ENCODE measurements at places on chromosomes 13 and 19.

- no peak for DNase-seq
Observed at GRCh38 chr19:11699931-11700794, 38.6 kb downstream of the ZNF823 start.

DNA sequence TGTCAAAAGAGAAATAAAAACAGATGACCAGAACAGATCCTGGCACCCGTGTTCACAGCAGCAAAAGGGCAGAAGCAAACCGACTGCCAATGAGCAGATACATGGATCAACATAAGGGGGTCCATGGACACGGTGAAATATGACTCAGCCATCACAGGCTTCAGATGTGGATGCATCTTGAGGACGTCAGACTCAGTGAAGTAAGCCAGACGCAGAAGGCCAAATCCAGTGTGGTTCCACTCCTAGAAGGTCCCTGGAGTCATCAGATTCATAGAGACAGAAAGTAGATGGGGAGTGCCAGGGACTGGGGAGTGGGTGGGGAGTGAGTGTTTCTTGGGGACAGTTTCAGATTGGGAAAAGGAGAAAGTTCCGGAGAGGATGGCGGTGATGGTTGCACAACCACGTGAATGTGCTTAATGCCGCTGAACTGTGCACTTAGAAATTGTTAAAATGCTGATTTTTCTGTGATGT is 28.8 kb upstream of the SEMA6B start:
- DNase-seq: no peak

DNA sequence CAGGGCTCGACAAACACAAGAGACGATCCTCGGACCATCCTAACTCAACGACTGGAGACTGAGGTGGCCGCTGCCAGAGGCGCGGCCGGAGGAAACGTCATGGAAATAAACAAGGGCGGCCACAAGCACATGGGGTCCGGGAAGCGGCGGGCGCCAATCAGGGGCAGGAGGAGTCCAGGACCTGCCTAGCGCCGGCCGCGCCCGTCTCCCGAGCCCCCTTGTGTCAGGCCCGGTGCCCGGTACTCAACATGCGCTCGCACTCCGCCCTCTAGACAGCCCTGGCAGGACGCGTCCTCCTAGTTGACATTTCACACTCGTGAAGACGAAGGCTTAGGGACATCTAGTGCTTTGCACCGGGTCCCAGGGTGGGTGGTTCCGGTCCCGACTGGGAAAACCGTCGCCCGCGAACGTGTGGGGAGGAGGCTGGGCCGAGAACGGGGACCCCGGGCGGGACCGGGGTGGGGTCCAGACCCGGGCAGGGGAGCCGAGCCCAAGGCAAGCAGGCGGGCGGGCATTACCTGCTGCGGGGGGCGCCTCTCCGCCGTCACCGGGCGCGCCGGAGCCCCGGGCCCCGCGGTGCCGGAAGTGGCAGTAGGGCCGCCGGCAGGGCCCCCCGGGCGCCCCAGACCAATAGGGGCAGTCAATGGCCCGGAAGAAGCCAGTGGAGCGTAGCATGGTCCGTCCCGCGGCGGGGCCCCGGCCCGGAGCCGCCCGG is 442 bp downstream of the REXO1 start:
- no peak for DNase-seq

DNA sequence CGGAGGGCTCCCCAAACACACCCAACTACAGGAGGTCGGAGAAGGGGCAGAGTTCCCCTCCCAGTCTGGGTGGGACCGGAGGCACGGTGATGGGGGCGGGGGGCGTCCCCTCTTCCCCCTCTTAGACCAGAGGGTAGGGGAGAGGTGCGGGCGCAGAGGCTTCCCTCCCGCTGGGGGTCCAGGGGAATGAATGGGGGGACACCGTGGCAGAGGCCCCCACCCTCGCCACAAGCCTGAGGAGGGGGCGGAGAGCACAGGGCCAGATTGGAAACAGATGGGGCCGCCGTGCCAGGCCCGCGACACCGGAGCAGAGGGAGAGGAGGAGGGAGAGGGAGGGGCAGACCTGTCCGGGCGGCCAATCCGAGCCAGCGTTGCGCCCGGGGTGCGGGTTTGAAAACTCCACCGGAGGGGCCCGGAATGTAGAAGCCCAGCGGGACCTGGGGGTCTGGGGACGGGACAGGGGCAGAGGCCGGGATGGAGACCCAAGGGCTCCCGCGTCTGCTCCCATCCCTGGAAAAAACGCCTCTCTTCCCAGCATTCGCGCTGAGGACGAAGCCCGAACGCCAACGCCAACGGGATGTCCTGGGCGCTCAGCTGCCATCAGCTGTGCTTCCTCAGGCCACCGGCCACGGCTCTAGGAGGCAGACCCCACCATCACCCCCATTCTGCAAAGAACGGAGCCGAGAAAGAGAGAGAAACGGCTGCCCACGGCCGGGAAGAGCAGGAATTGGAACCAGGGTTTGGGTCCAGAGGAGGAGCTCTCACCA is 46.8 kb downstream of the PTPRS start:
- DNase-seq: peak; percentile 84

DNA sequence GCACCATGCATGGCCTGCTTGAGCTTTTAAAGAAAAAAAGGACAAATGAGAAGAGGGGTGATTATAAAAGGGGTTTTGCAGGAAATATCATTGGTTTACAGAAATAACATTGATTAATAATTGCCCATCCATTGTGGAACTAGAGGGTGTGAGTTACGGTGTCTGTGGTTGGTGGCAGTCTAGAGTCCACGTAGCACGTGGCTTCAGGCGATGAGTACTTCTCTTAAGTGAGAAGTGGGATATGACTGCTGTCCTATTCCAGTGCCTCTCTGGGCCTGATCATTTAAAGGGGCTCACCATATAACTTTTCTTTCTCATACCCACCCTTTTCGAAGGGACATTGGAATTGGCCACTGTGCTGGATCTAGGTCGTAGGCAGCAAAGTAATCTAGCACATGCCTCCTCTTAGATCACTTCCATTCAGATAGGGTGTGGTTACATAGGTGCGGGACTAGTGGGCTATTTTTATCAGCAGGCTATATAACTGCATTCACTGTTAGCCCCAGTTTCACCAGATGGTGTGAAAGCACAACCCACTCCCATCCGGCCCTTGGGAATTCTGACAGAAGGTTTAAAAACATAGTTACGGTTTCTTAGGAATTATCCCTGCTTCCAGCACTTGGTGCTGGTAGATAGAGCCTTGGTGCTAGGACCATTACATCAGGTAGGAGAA is 19.9 kb downstream of the PPP5C start:
- no peak for DNase-seq

- no peak for DNase-seq
Observed at GRCh38 chr13:30763786-30764413, 28.6 kb downstream of the ALOX5AP start.

GRCh38 chr19:33659835-33660234 is 38.1 kb downstream of the CHST8 start:
- DNase-seq: no peak

DNA sequence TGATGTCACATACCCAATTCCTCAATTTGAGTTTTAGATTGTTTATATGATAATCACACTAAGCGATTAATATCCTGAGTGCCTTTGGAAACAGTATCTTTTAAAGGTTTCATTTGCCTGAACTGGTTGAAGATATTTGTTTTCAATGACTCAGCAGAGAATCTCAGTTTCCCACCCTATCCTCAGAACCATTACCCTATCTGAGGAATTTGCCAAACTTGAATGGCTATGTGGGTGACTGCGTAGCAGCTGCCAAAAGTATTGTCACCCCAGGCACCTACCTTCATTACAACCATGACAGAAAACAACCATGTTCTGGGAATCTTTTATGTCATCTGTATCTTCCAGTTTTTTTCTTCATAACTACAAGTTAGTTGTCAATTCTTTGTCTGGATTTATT is 440.1 kb upstream of the NBEA start:
- no peak for DNase-seq

DNA sequence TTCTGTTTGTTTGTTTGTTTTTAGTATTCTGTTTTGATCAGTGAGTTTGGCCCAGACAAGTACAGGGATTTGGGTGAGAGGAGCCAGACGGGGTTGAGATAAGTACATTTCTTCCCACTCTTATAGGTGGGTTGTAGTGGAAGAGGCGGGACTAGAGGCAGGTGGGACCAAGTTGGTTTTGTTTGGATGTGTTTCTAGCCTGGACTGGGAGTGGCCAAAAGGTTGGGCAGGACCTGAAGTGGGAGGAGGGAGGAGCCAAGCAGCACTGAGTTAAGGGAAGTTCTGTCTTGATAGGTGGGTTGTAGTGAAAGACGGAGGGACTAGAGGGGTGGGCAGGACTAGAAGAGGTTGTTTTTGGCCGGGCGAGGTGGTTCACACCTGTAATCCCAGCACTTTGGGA is 9.0 kb downstream of the DNASE2 start:
- no peak for DNase-seq

DNA sequence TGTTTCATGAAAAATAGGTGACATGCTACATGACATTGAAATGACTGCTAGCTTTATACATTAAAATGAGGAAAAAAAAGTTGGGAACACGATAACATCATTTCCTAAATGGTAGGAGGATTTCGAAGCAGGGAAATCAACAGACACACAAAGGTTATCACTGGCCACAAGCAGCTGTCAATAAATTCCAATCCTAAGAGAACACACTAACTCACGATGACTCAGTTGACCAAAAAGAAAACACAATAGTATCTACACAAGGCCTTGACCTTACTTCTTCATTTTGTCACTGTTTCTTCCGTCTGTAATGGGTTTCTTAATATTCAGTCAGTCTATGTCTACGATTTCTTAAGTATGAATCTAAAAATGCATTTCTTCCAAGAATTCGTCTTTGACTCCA is 36.5 kb downstream of the STARD13 start:
- no peak for DNase-seq

DNA sequence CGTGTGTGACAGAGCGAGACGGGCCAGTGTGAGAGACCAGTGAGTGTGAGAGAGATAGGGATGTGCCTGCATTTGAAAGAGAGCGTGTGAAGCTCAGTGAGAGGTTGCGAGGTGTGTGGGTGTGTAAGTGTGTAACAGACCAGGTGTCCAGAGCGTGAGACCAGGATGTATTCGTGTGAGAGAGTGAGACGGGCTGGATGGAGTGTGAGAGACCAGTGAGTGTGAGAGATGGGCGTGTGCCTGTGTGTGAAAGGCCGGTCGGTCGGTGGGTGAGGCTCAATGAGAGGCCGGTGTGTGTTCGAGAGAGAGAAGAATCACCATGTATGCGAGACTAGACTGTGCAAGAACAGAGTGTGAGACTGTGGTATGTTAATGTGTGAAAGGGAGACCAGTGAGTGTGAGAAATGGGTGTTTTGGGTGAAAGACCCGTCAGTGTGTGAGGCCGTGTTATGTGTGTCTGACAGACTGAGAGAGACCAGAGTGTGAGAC is 679 bp downstream of the ZNF471 start:
- DNase-seq: no peak

GRCh38 chr13:59771272-59771671 is 392.5 kb downstream of the DIAPH3 start:
- no peak for DNase-seq

DNA sequence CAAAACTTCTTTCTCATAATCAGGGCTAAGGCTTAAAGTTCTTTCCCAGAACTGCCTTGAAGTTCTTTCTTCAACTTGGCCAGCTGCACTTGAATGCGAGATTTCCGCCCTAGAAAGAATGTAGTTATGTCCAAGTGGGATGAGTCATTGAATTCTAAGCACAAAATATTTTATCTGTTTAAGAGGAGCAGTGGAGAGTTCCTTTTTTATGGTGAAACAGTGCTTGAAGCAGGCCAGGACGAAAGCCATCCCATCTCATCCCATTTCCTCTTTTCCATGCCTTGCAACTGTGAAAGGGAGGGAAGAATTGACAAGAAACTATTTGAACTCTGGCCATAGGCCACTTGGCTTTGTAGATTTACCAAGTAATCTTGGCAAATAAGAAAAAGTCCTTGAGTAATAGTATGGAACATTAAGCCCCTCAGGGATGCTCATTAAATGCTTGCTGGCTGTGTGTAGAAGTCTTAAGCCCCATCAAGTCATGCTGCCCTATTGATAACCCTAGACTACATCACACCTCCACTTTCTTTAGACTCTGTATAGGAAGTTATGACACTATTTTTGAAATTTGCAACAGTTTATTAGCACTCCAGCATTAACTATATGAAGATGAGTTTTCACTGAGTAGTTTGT is 174.5 kb downstream of the KCTD12 start:
- peak; percentile 58 for DNase-seq

DNA sequence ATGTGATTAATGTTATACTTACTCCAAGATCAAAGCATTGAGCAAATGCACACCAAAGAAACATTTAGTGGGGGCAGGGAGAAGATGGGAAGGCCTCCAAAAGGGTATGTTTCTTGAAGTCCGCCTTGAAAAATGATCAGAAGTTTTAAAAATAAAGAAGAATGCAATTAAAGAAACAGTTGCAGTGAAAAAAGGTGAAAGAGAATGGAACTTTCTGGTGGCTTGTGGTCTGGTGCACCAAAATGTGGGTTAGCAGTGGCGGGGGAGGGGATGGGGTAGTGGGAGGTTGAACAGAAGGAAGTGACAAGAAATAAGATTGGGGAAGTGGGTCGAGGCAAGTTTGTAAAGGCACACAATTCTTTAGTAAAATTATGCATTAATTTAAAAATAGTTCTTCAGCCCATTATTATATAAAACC is 2.5 kb downstream of the LCP1 start:
- DNase-seq: no peak

DNA sequence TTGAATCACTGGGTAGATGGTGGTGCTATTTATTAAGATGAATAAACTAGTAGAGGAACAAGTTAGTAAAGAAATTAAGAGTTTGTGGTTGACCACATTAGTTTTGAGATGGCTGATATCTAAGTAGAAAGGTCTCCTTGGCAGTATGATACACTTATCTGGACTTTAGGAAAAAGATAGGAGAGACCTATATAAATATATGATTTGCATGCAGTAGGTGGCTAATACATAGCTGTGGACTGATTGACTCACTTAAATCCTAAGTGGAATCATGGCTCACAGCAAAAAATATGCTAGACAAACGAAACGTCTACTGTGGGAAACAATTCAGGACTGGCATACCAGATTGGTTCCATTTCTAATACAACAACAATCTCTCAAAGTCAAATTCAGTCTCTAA is 92.0 kb downstream of the CAB39L start:
- no peak for DNase-seq

DNA sequence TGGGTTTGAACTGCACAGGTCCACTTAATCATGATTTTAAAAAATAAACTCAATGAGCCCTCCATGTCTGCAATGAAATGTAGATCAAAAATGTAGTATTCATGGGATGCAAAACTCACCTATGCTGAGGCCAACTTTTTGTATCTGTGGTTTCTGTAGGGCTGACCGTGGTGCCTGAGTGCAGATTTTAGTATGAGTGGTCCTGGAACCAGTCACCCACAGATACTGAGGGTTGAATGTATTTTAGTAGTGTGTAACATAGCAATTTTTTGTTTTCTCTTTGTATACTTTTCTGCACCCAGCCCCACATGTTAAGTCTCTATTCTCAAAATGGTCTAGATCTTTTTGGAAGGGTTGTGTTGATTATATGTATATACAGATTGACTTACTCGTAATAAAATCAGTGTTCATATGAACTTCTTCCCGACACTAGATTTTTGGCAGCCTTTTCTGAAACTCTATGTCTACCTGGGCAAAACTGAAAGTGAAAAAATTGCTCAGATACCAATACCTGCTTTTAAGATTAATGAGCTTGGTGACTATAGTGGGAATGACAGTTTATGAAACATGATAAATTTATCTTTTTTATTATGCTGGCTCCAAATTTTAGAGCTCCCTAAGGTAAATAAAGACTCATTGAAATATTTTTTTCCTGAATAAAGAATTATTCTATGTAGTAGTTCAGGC is 51.6 kb downstream of the DNAJC15 start:
- no peak for DNase-seq

- no peak for DNase-seq
Observed at GRCh38 chr13:62483774-62484173, 1068.1 kb upstream of the PCDH20 start.

- DNase-seq: no peak
Observed at GRCh38 chr13:30666113-30666512, 48.4 kb downstream of the USPL1 start.

All from right forelimb (tissue), 1 donor.